ENCODE measurements at places on chromosomes 11 and 22. TPM values are rescaled to one million over a fixed set of nuclear protein-coding genes. Genes with fewer than 3 reads are reported as not detected.

The PDGFB gene
- total RNA-seq = 3.0 TPM

The SERHL2 gene
- 1.1 TPM for total RNA-seq

The LMO2 gene
- total RNA-seq = not detected

The PLA2G3 gene
- total RNA-seq = not detected

The BLID gene
- total RNA-seq = not detected

The LYVE1 gene
- total RNA-seq = not detected

The LDLRAD3 gene
- total RNA-seq = 0.22 TPM

The CBLIF gene
- not detected for total RNA-seq

The TSGA10IP gene
- total RNA-seq = not detected

GRCh38 chr11:47177846-47178245, 1.2 kb upstream of the ARFGAP2 start:
- no peaks in the 10 kb centered on the region for H3K27me3 ChIP-seq
- H3K4me1 ChIP-seq = peaks cover 37% of the 10 kb centered on the region
- peaks cover 20% of the 10 kb centered on the region for H3K36me3 ChIP-seq
- H3K27ac ChIP-seq = peak overlapping the region; percentile 100
- DNase-seq = no peak

DNA sequence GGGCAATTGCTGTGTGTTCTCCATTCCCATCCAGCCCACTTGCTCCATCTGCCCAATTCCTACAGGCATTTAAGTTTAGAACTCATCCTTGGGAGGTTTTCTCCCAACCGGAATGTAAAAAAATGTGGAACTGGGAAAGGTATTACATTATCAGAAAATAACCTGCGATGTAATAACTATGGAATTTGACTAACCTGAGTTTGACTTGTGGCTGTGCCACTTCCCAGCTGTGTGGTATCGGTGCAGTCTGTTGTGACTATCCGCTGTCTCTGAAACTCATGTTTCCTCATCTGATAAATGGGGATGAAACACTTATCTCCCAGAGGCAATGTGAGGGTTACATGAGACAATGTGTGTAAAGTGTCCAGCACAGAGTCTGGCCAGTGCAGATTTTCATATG, 77.6 kb downstream of the TENM4 start:
- no peak overlapping the region for H3K27ac ChIP-seq
- H3K36me3 ChIP-seq = no peaks in the 10 kb centered on the region
- H3K4me3 ChIP-seq = no peak overlapping the region
- H3K4me1 ChIP-seq = no peaks in the 10 kb centered on the region

DNA sequence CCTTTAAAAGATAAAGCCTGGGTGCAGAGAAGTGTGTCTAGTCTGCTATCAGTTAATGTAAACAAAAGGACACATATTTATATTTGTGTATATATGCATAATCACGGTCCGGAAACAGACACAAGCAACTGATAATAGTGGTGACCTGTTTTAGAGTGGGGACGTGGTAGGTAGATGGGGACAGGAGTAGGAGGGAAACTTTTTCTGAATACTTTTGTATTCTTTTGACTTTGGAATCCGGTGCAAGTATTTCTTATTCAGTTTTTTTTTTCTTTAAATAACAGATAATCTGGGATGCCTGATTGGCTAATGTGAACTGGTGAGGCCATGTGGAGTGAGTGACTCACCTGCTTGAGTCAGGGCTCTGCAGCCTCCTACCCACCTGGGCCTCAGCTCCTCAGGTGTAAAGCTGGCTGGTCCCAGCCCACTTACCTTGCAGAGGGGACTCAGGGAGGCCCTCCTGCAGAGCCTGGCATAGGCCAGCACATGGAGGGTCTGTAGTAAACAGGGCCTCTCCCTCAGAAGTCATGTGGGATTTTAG, 15.3 kb downstream of the MICAL2 start:
- no peak overlapping the region for H3K27ac ChIP-seq
- peaks cover 50% of the 10 kb centered on the region for H3K4me1 ChIP-seq
- no peaks in the 10 kb centered on the region for H3K27me3 ChIP-seq

- no peak overlapping the region for H3K4me3 ChIP-seq
- no peaks in the 10 kb centered on the region for H3K27me3 ChIP-seq
- H3K27ac ChIP-seq = no peak overlapping the region
- peaks cover 35% of the 10 kb centered on the region for H3K36me3 ChIP-seq
- no peaks in the 10 kb centered on the region for H3K4me1 ChIP-seq
- no peak for DNase-seq
Measured at GRCh38 chr11:111559800-111560464, 19.4 kb downstream of the LAYN start.

GRCh38 chr11:98701541-98701940, 319.2 kb upstream of the CNTN5 start:
- H3K4me3 ChIP-seq = no peak overlapping the region
- H3K27me3 ChIP-seq = no peaks in the 10 kb centered on the region
- no peak for DNase-seq
- H3K27ac ChIP-seq = no peak overlapping the region
- H3K4me1 ChIP-seq = no peaks in the 10 kb centered on the region

GRCh38 chr22:44030702-44031082, 6.6 kb downstream of the PARVB start:
- no peak for DNase-seq
- H3K27me3 ChIP-seq = peaks cover 2% of the 10 kb centered on the region
- peaks cover 35% of the 10 kb centered on the region for H3K4me1 ChIP-seq
- H3K36me3 ChIP-seq = peaks cover 11% of the 10 kb centered on the region

GRCh38 chr11:64186492-64187165, 658 bp downstream of the STIP1 start:
- no peak overlapping the region for H3K4me3 ChIP-seq
- peaks cover 25% of the 10 kb centered on the region for H3K36me3 ChIP-seq
- no peaks in the 10 kb centered on the region for H3K27me3 ChIP-seq

- no peaks in the 10 kb centered on the region for H3K4me1 ChIP-seq
- H3K4me3 ChIP-seq = no peak overlapping the region
- no peak overlapping the region for H3K27ac ChIP-seq
Measured at GRCh38 chr22:48438800-48439559, 1388.7 kb downstream of the BRD1 start.

DNA sequence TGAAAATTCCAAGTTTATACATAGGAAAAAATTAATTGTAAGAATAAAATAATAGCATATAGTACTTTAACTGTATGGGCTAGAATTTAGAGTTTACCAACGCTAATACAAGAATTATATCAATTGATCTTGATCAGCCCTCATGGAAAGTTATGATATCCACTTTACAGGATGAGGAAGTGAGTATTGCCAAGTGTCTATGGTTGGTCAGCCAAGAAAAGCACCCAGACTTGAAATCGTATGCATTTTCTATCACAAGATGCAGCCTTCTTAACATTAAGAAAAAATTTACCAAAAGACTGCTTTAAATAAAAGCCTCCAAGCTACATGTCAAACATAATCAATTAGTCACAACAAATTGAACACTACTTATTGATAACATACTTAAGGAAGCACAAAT, 53.0 kb downstream of the DDI1 start:
- DNase-seq = no peak
- no peak overlapping the region for H3K27ac ChIP-seq
- H3K36me3 ChIP-seq = no peaks in the 10 kb centered on the region
- no peaks in the 10 kb centered on the region for H3K27me3 ChIP-seq
- no peak overlapping the region for H3K4me3 ChIP-seq
- no peaks in the 10 kb centered on the region for H3K4me1 ChIP-seq

DNA sequence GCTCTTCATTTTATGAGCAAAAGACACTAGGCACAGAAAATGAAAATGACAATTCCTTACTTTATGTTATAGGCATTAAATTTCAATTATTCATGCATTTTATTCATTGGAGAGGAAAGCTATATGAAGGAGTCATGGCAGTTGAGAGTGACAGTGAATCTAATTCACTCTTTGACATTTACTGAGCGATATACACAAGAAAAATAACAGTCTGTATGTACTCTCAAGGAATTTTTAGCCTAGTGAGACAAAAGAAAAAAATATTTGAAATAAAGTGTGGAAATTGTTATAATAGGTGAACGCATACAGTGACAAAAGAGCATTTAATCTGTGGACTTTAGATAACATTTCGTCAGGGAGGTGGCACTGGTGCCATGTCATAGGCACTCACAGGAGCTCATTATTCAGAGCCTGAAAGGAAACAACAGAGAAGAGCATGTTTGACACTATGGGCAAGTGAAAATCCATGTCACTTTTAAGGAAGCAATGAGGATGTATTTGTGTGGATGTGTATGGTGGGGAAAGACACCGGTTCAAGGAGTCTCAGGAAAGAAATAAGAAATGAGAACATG, 323.1 kb downstream of the LUZP2 start:
- no peak overlapping the region for H3K27ac ChIP-seq
- H3K4me3 ChIP-seq = no peak overlapping the region
- no peaks in the 10 kb centered on the region for H3K36me3 ChIP-seq
- H3K27me3 ChIP-seq = no peaks in the 10 kb centered on the region
- no peaks in the 10 kb centered on the region for H3K4me1 ChIP-seq

GRCh38 chr11:102154806-102155205, 44.6 kb downstream of the YAP1 start:
- H3K4me1 ChIP-seq = no peaks in the 10 kb centered on the region
- no peak overlapping the region for H3K4me3 ChIP-seq
- H3K27ac ChIP-seq = no peak overlapping the region

GRCh38 chr22:32353292-32353691, 4.4 kb upstream of the RFPL3 start:
- H3K27me3 ChIP-seq = no peaks in the 10 kb centered on the region
- no peak overlapping the region for H3K4me3 ChIP-seq
- no peak for DNase-seq
- H3K27ac ChIP-seq = no peak overlapping the region

- H3K36me3 ChIP-seq = no peaks in the 10 kb centered on the region
- H3K27me3 ChIP-seq = no peaks in the 10 kb centered on the region
- no peak overlapping the region for H3K27ac ChIP-seq
- no peak overlapping the region for H3K4me3 ChIP-seq
- H3K4me1 ChIP-seq = no peaks in the 10 kb centered on the region
- no peak for DNase-seq
Measured at GRCh38 chr11:80559942-80560341, 1119.1 kb upstream of the TENM4 start.

- peaks cover 38% of the 10 kb centered on the region for H3K36me3 ChIP-seq
- H3K27me3 ChIP-seq = no peaks in the 10 kb centered on the region
- H3K4me1 ChIP-seq = peaks cover 3% of the 10 kb centered on the region
- no peak for DNase-seq
- H3K4me3 ChIP-seq = no peak overlapping the region
- H3K27ac ChIP-seq = no peak overlapping the region
Measured at GRCh38 chr11:64367931-64368672, 9.1 kb downstream of the RPS6KA4 start.

DNA sequence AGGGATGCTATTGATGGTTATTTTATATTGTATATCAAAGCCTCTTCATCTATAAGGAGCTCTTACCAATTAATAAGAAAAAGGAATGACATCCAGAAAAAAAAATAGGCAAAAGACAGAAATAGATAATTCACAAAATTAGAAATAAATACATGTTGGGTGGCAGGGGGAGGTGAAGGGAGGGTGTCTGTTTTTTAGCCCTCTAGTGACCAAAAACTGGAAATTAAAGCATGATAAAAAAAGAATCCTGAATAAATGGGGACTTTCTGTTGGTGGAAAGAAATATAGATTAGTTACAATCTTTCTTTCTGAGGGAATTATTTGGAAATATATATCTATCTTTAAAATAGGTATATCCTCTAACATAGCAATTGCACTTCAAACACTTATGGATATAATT, 42.0 kb upstream of the TTC36 start:
- DNase-seq = no peak
- no peaks in the 10 kb centered on the region for H3K27me3 ChIP-seq
- no peak overlapping the region for H3K4me3 ChIP-seq
- peaks cover 2% of the 10 kb centered on the region for H3K4me1 ChIP-seq
- H3K36me3 ChIP-seq = peaks cover 42% of the 10 kb centered on the region

DNA sequence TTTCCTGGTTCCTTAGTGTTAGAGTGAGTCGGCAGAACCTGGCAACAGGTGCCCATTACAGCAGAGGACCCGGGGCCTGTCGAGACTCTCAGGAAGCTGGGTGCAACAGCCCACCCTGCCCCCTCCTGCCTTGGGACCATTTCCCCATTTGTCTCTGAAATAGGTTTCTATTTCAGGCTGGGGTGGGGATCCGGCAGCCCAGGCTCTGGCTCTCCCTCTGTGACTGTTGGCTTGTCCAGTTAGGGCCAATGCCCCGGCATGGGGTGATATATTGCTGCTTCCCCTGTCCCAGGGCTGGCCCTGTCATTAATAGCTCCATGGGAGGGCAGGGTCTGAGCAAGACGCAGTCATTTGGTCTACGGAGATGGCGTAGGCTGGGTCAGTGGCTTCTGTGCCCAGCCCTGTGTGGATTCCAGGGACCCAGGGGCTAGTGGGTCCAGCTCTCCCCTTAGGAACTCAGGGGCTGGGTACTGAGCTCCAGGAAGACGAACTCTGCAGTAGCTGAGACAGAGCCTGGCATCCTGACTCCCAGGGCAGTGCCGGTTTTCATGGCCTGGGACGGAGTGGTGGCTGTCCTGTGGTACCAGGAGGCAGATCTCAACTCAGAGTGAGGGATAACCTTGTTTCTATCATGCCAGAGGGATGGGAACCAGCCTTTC, 2.7 kb downstream of the P2RY6 start:
- H3K4me3 ChIP-seq = no peak overlapping the region
- no peak overlapping the region for H3K27ac ChIP-seq
- no peaks in the 10 kb centered on the region for H3K4me1 ChIP-seq
- no peaks in the 10 kb centered on the region for H3K36me3 ChIP-seq
- peaks cover 3% of the 10 kb centered on the region for H3K27me3 ChIP-seq
- DNase-seq = no peak

- H3K27me3 ChIP-seq = peaks cover 22% of the 10 kb centered on the region
- no peaks in the 10 kb centered on the region for H3K4me1 ChIP-seq
- no peak overlapping the region for H3K4me3 ChIP-seq
- H3K36me3 ChIP-seq = no peaks in the 10 kb centered on the region
Measured at GRCh38 chr11:34750692-34751405, 130.0 kb downstream of the EHF start.

- no peaks in the 10 kb centered on the region for H3K27me3 ChIP-seq
- no peak overlapping the region for H3K4me3 ChIP-seq
- no peaks in the 10 kb centered on the region for H3K36me3 ChIP-seq
- H3K4me1 ChIP-seq = no peaks in the 10 kb centered on the region
- H3K27ac ChIP-seq = no peak overlapping the region
- no peak for DNase-seq
Measured at GRCh38 chr11:131763193-131763890, 392.9 kb downstream of the NTM start.

GRCh38 chr11:79185351-79185750, 255.5 kb downstream of the TENM4 start:
- no peaks in the 10 kb centered on the region for H3K4me1 ChIP-seq
- no peaks in the 10 kb centered on the region for H3K36me3 ChIP-seq
- no peak for DNase-seq
- no peaks in the 10 kb centered on the region for H3K27me3 ChIP-seq
- no peak overlapping the region for H3K4me3 ChIP-seq

DNA sequence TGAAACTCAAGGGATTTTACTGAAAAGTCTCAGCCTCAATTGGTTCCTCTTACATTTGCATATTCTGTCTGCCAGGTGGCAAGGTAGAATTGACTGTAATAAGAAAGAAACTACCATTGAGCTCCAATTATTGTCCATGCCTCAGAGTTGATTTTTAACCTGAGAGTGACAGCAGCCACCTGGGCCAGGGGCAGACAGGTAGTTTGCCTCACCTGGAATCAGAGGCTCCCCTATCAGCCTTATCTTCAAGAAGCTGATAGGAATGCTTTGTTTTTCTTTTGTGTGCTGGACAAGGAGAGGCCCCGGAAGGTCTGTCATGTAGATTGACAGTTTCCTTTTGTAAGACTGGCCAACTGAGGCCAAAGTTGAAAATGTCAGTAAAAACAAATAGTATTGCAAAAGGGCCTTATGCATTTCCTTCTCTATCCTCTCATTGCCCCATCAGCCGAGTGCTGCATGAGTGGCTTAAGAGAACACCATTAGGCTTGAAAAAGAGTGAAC, 34.1 kb downstream of the CD44 start:
- no peak overlapping the region for H3K4me3 ChIP-seq
- H3K27me3 ChIP-seq = no peaks in the 10 kb centered on the region
- peaks cover 79% of the 10 kb centered on the region for H3K36me3 ChIP-seq
- no peak for DNase-seq
- H3K27ac ChIP-seq = peak overlapping the region; percentile 84
